ENCODE measurements at places on chromosomes 6 and 20.
A peak's percentile ranks its signal among the peaks of the same experiment; 100 is the strongest.

DNA sequence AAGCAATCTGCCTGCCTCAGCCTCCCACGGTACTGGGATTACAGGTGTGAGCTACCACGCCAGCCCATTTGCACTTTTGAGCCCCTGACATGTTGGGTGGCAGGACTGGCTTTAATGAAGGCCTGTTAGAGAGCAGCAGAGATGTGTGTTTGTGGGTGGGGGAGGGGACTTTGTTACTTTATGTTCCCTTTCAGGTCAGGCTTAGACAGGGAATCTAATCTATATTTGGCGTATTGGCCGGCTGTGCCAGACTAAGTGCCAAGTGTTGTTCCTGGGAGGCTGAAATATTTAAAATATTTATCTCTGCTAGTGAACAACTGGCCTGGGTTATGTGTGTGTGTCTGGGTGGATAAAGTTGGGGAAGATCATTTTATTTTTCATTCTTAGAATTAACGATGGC is 6.1 kb downstream of the GMPR start:
- no peak for DNase-seq

GRCh38 chr6:108156938-108157233 is 8.9 kb upstream of the NR2E1 start:
- no peak for DNase-seq

DNA sequence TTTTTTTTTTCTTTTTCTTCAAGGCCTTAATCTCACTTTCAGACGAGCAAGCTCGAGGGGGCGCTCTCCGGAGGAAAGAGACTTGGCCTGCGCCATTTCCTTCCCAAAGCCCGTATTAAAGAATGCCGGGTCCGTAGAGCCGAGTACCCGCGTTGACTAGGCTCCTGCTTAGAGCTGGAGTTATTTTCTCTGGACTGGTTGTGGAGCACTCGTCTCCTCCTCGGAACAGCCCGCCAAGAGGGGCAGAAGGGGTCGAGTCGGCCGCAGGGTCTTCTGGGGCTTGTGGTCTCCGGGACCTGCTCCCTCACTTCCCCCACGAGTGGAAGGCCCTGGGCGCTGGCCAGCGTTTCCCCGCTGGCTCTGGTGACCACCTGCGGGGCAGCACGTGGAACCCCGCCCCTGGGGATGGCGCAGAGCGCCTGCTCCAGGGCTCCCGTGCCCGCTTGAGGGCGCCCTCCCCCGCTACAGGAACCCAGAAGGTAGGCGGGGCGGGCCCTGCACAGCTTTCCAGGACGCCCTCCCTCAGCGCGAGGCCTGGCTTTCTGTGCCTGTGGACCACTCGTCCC is 2.7 kb upstream of the MEI4 start:
- DNase-seq = no peak

DNA sequence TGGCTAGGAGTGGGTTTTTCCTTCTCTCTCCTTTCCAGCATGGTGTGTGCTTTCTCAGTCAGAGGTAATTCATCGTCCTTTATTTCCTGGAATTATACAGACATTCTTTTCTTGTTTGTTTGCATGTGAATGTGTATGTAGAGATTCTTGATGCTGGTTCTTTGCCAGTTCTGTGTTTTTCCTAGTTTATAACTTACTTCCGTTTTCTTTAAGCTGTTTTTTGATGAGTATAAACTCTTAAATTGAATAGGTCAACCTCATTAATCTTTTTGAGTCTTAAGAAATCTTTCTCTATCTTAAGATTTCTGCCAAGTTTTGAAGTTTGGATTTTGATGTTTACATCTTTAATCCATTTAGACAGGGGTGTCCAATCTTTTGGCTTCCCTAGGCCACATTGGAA is 38.7 kb downstream of the IGF2R start:
- DNase-seq = no peak

- no peak for DNase-seq
These were observed 61.1 kb downstream of the CAP2 start for GRCh38 chr6:17454316-17455005.

- DNase-seq = no peak
These were observed 44.7 kb upstream of the PCMTD2 start for GRCh38 chr20:64210656-64211369.

DNA sequence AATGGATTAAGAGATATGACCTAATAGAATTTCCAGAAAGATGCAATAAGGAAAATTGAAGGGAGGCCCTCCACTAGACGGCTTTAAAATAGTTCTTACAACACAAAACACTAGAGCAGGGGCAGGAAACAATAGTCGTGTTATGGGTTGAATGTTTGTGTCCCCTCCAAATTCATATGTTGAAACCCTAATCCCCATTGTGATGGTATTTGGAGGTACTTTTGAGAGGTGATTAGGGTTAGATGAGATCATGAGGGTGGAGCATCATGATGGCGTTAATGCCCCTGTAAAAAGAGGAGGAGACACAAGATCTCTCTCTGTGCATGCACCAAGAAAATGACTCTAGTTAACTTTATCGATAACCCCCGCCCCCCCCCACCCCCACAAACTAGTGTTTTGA is 104.0 kb upstream of the HMGN3 start:
- DNase-seq = no peak

- DNase-seq = no peak
These were observed 193.6 kb upstream of the CST7 start for GRCh38 chr20:24755411-24755922.

- peak; percentile 59 for DNase-seq
These were observed 34.4 kb upstream of the FNDC1 start for GRCh38 chr6:159134701-159135364.

- peak; percentile 76 for DNase-seq
These were observed 93.8 kb upstream of the MAP7 start for GRCh38 chr6:136643850-136644596.

DNA sequence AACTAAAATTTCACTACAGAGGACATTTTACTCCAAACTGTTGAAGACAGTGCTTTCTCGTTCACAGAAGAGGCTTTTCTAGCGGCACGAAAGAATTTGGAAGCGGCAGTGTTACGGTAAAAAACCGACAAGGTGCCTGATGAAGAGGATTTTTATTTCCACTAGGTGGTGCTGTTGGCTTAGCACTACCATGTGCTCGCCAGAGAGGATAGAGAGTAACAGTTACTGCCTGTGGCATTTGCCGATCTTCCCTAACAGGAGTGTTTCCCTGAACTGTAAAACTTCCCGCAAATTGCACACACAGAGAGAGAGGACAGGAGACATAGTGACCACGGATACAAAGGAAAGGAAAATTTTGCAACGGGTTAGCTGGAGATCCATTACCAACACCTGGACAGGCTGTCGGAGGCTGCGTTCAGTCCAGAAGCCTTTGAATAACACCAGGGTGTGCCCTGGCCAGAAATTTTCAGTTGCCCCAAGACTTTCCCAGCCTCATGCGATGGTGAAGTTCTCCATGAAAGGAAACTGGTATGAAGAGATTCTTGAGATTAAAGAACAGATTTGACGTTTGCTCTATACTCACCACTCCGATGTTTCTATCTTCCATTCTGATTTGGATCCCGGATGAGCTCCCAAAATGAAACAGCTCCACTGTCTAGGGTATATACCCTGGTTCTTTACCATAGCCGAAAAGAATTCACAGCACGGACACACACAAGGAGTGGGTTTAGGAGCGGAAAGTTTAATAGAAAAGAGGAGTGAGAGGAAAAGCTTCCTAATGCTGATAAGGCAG is 48.1 kb downstream of the HLA-DPB1 start:
- DNase-seq = no peak

DNA sequence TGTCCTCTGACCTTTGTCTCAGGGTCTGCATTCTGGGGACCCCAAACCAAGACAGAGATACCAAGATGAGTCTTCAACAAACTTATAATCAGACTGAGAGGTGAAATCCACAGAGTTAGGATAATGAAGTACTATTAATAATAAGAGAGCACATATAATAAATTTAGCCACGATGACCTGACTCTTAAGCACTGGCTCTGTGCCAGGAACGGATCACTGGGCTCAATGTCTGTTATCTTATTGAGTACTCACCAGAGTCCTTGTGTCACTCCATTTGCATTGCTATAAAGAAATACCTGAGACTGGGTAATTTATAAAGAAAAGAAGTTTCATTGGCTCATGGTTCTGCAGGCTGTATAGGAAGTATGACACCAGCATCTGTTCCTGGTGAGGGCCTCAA is 18.9 kb upstream of the ITPR3 start:
- DNase-seq = no peak

GRCh38 chr6:80605165-80605989 is 498.9 kb downstream of the BCKDHB start:
- no peak for DNase-seq

DNA sequence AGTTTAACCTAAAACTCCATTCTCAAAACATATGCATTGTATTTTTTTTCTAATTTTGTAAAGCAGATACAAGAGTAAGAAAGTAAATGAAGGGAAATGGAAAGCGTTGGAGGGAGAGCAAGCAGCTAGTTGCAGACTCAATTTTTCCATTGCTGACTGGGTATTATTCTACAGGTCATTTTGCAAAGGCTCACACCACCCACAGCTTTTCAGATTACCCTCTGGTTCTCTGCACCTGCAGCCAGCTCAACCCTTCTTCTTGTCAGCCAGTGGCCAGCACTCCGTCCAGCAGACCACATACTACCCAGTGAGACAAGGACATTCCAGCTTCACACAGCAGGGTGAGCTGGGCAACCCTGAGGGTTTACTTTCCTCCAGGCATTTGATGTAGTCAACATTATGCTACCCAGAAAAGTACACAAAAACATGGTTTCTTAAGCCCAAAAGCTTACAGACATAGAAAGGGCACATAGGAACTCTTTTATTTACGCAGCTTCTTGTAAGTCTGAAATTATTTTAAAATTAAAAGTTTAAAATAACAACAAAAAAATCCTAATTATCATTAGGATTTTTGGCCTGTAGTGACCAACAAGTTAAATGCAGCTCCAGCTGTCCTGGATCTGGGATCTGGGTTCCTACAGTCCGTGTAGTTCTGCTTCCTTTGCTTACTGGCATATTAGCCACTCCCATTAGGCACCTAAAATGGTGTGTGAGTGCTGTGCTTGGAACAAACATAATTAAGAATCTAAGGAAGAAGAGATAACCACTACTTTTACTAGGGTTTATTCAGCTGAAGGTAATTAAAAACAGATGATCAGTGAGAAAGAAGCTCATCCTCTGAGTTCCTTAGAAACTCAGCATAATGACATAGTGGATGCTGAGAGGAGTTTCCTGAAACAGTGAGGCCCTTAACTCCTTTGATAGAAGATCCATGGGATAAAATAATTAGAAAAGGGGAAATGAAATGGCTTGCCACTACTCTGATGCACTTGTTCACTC is 185.3 kb downstream of the PKHD1 start:
- no peak for DNase-seq

- no peak for DNase-seq
These were observed 87.7 kb downstream of the TFAP2C start for GRCh38 chr20:56716806-56717205.

DNA sequence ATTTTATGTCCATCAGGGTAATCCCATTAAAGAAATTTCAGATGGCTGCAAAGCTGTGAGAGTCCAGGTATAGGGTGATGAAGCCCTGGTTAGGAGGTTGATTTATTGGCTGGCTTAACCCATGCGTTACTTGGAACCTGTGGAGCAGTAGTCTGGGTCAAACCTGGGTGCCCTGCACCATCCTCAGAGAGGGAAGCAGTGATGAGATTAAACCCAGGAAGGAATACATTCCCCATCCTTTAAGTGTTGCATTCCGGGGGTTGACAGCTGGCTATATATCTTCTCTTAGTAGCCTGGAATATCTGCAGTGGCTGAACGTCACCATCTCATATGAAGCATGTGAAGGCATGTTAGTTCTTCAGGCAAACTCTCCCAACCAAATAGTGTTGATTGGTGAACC is 44.9 kb upstream of the JAG1 start:
- no peak for DNase-seq

DNA sequence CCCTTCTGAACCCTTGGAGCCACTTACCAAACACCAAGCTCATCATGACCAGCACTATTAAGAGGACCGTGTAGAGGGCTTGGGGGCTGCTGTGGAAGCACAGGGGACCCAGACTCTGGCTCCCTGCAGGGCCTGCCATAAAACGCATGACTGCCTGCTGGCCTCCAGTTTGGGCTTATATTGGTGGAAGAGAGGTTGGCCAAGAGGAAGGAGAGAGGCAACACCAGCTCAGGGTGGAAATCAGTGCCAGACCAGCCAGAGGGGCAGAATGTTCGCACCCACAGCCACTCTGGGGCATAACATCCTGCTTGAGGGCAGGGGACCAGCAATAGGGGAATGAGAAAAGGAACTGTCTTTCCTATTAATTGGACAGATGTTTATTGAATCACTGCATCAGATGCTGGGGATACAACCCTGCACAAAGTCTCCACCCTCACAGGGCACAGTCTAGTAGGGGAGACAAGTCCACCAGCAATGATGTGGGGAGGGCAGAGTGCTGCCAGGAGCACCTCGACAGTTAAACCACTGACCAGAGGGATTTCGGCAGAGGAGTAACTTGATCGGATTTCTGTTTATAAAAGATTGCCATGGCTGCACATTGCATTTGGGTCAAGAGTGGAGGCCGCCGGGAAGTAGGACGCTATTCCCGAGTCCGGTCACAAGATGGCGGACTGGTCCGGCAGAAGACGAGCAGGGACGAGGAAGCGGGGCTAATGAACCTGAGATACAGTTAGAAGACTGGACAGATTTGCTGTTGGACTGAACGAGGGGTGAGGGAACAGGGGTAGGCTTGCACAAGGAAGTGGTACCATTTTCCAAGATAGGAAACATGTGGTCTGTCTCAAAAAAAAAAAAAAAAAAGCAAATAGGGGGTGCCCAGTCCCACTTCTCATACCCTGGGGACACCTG is at the start of gene LY6G5C:
LY6G5C (minus strand) TSS at position 842 of the 909 bp plus-strand sequence; CDS start at position 148, 694 bp downstream.
- DNase-seq = peak; percentile 64

- DNase-seq = peak; percentile 17
These were observed at the start of gene TTBK1 for GRCh38 chr6:43242908-43243663. Gene TTBK1 (plus strand): TSS chr6:43243481. CDS start chr6:43246661, 3,180 bp downstream.

GRCh38 chr6:51678905-51679620 is 408.4 kb downstream of the PKHD1 start:
- DNase-seq = no peak

- DNase-seq = no peak
These were observed 24.6 kb downstream of the ATG5 start for GRCh38 chr6:106300944-106301343.

DNA sequence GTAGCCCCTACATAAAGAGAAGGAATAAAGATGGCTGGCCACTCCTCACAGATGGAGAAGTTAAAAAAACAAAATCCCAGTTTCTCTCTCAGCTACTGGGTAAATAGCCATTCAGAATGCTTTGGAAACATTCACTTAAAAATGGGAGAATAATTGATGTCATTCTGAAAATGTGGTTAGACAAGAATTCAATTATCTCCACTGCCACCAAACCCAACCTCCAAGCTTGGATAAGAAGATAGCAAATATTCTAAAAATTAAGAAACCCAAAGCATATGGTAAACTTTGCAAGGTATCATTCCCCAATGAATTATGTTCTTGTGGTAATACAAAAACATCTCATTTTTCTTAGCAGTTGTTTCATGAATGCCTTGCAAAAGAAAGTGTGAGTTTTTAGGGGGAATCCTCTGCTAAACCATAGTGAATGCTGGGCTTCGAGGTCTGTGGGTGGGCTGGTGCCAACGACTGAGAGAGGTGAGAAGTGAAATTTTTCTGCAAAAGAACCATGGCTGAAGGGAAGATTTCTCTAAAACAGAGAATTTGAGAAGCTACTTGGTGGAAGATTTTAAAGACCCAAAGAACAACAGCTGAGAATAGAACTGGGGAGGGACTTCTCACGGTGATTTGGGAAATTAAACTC is 497.9 kb upstream of the JARID2 start:
- peak; percentile 59 for DNase-seq
